ENCODE measurements at places on chromosomes 12 and 14.

DNA sequence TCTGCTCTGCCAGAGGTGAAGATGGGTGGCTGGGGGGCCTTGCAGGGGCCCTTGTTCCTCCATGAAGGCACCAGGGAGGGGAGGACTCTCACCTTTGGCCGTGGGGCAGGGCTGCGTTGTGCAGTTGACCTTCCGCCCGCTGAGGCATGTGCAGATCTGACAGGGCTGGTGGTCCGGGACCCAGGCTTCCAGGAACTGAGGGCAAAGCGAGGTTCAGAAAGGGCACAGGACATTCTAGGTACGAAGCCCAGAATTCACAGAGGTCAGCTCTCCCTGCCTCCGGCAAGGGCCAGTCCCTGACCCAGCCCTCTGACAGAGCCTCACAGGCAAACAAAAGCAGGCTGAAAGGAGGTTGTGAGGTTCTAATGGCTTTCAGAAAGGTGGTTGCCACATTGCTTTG lies 40.4 kb upstream of the ANO2 start:
- DNase-seq = no peak

DNA sequence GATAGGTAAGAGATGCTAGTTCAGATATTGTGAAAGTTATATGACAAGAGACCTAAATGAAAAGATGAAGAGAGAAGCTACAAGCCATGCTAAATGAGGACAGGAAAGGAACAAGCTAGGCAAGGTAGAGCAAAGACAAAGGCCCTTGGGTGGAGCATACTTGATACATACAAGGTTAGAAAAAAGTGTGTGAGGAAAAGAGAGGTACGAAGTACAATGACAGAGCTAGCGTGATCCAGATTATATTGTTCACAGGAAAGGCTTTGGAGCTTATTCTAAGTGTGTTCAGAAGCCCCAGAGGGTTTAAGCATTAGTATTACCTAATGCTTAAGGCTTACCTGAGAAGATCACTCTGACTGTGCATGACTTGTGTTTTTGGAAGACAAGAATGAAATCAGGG lies 75.0 kb downstream of the SLCO1B3 start:
- DNase-seq = no peak

GRCh38 chr14:59465316-59466135 lies at the start of gene GPR135:
Gene GPR135 (minus strand): TSS chr14:59465380. CDS start chr14:59465226, 154 bp downstream.
- no peak for DNase-seq

- DNase-seq = no peak
Measured at GRCh38 chr12:114826244-114826643, 142.3 kb upstream of the TBX3 start.

- DNase-seq = no peak
Measured at GRCh38 chr12:69484428-69484827, 14.2 kb downstream of the FRS2 start.

DNA sequence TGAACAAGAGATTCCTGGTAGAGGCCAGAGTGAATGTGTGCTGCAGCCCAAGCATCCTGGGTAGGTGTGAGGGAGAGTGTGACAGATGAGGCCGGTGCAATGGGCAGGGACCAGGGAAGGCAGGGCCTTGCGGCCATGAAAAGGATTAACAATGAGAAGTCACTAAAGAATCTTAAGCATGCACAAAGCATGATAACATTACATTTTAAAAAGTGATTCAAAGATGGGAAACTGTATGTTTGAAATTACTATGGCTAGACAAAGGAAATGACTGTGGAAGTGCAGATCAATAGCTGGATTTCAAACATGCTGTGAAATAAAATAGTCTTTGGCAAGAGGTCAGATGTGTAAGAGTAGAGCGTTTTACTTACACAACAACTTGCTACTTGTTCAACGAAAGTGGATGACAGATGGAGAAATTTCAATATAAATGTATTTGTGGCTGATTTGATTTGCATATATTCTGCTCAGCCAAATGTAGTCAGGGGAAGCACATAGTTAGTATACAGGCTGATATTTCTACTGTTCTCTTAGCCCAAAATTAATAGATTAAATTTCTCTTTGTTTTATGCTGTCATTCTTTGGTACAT lies 175.5 kb downstream of the CCDC59 start:
- peak; percentile 4 for DNase-seq

GRCh38 chr12:113528606-113529293 lies 57.1 kb upstream of the LHX5 start:
- no peak for DNase-seq

Measured in ELR (cell line).